Karpas-422 (cell line): ENCODE measurements at places on chromosomes 16 and 17.

DNA sequence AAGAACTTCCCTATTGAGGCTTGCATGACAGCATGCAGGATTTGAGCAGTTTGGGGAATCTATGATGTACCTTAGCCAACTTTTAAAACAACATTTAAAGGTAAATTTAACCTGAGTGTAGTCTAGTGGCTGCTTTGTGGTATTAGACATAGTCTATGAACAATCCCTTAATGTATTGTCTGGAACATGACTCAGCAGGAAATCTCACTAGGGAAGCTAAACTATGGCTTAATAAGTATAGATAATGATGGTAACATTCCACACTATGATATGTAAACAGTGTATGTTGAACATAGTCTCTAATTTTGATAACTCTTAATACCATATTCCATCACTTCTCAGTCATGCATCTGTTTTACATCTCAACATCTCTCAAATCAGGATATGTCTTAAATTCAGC, 52.1 kb upstream of the SLC12A3 start:
- no peak for DNase-seq

- DNase-seq, result no peak
These were observed 13.6 kb upstream of the ARL4D start for GRCh38 chr17:43385046-43385831.

- peak; percentile 86 for DNase-seq
These were observed 35.0 kb downstream of the NMT1 start for GRCh38 chr17:45096141-45096540.

DNA sequence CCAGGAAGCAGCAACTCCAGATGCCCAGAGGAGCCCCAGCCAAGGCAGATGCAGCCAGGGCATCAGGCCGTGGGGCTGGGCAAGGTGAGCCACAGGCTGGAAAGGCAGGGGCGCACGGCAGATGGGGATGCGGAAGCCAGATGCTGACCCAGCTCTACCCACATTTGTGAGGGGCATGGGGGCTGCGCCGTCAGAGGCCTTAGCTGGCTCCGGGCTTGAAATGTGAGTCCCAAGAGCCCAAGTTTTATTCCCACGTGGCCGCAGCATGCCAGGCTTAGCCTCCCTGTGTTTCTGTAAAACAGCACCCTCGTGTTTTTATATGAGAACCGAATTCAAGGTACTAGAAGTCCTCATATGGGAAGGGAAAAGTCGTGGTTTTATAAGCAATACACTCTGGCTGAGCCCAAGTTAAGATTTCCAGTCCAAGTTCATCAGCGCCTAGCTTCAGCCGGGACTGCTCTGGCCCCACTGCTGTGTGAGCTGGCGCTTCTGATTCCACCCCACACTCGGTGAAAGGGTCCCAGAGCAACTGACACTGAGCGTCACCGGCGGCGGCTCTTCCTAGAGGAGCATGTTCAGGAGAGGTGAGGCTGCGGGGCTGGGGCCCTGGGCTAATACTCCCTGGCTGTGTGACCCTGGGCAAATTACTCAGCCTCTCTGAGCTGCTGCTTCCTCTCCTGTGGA, 6.7 kb upstream of the C16orf95 start:
- DNase-seq, result no peak

DNA sequence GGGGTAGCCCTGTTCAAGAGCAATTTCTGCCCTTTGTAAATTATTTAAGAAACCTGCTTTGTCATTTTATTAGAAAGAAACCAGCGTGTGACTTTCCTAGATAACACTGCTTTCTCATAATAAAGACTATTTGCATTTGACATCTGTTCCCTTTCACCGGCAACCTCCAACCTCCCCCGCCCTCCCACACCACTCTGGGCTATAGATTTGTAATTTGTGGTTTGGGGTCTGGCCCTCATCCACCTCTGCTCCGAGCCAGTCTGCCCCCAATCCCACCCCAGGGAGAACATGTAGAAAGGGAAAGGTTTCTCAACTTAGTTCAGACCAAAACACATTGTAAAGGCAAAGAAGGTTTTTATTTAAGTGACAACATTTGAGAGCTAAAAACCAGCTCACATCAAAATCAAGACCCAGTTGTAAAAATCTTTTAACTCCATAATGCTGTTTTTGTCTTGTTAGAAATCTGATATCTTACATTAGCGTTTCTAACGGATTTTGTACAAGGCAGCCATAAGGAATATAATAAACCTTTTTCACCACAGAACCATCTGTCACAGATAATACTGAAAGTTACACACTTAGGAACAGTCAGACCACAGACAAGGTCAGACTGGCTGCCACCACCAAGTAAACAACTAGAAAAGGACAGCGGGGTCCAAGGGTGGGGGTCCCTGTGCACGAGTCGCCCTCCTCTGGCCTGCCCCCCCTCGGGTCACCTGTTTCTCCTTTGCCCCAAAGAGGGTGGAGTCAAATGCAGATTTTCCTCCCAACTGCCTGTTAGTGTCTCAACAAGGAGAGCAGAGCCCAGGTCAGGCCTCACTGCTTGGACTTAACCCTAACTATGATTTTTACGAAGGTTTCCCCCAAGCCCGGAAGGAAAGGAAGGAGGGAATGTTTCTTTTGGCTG, 6.9 kb downstream of the PIMREG start:
- peak; percentile 71 for DNase-seq

GRCh38 chr16:88536971-88537751, 33.0 kb upstream of the ZC3H18 start:
- no peak for DNase-seq

DNA sequence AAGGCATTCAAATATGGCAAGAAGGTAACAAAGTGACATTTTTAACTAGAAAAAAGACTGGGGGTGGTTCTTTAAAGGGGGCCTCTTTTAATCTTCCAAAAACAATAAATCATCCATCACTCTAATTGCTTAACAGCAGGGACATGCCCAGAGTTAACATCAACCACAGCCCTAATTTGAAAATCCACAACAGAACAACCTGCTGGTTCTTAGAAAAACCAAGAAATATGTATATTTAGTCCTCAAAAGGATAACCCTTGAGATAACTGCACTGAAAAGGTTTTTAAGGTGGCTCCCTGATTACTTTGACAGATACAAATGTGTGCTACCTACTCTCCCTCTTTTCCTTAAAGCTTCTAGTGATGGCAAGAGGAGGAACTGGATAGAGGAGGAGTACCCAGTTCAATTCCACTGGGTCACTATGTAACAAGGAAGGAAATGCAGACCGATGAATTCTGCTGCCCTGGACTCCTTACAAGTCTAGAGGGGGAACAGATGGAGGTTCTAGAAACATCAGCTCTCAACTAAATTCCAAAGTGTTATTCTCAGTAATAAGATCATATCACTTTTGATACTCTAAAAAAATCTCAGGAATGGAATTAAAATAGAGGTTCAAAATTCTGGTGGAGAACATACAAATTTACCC, 54.3 kb downstream of the N4BP1 start:
- no peak for DNase-seq

- DNase-seq, result no peak
These were observed 45.4 kb upstream of the MEIOC start for GRCh38 chr17:44610871-44611270.

DNA sequence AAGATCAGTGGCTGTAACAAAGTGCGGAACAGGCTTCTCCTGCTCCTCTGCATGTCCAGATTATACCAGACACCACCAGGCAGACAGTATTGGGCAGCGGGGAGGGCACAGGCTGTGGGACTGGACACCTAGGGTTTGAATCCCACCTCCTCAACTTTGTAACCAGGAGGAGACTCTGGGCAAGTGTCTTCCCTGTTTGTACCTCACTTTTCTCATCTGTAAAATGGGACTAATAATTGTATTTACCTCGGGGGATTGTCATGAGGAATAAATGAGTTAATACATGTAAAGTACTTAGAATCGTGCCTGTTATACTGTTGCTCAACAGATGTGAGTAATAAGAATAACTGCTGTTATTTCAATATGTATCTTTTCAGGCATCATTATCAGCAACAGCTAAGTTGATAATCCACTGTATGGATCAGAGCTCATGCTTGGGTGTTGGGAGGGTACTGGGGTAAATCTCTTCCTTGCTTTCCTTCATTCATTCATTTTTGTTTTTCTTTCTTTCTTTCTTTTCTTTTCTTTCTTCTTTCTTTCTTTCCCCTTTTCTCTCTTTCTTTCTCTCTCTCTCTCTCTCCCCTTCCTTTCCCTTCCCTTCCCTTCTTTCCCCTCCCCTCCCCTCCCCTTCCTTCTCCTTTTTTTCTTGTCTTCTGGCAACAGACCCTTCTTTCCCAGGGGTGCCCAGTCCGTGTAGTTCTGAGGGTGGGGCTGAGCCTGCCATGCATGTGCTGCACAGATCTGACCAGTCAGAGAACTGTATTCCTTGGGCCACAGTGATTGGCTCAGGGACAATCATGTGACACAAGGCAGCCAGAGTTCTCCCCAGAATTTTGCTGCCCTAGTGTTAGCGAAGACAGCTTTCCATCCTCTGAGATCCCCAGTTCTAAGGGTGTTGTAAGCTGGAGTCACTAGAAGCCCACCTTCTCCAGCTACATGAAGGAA, 25.3 kb upstream of the BRD7 start:
- DNase-seq, result peak; percentile 63

DNA sequence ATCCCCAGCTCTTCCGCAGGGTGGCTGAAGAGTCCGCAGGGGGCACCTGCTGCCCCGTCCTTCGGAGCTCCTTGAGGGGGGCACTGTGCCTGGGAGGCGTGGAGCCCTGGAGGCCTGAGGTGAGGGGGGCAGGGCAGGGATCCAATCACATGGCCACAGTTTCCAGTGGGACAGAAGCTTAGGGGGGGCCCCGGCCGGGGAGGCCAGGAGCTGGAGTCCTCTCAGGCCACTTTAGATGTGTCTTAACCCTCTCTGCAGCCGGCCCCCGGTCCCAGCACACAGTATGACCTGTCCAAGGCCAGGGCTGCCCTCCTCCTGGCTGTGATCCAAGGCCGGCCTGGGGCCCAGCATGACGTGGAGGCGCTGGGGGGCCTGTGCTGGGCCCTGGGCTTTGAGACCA, 10.8 kb downstream of the ZNF213 start:
- DNase-seq, result no peak

GRCh38 chr16:16910666-16911065, 531.7 kb downstream of the NPIPA7 start:
- no peak for DNase-seq

- DNase-seq, result no peak
These were observed 441.0 kb upstream of the ERCC4 start for GRCh38 chr16:13478991-13479390.

- DNase-seq, result no peak
These were observed 18.5 kb downstream of the NPRL3 start for GRCh38 chr16:119835-120491.

GRCh38 chr17:864315-864714, 82.2 kb downstream of the MRM3 start:
- no peak for DNase-seq

DNA sequence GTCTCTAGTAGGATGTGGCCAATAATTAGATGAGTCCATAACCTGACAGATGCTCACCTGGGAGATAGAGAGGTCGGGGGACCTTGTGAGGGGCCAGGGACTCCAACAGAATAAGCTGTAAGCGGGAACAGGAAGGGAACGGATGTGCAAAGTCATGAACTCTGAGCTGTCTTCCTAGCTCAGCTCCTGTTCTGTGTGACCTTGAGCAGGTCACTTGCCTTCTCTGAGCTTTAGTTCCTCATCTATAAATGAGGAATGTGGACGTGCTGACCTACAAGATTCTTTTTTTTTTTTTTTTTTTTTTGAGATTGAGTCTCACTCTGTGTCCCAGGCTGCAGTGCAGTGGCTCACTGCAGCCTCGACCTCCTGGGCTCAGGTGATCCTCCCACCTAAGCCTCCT, 58.9 kb downstream of the AKAP1 start:
- no peak for DNase-seq

GRCh38 chr16:85778873-85779272, 20.5 kb downstream of the EMC8 start:
- no peak for DNase-seq

DNA sequence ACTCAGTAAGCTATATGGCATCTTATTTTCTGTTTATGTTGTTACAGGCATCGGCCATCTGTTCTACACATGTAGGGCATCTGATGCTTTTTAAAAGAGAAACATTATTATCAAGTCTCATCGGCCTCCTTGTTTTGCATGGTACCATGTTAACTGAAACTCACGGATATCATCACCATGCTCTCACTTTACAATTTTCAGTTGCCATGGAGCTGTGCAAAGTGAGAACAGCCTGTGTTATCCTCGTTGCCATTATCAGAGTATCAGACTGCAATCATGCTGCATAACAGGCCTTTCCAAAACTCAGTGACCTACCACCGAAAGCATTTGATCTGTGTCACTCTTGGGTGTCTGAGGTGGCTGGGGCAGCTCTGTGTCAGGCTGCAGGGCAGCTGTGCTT, 110.3 kb downstream of the C17orf67 start:
- no peak for DNase-seq

GRCh38 chr16:87298857-87299465, 18.2 kb downstream of the C16orf95 start:
- DNase-seq, result no peak

- no peak for DNase-seq
These were observed 64.4 kb upstream of the TBX2 start for GRCh38 chr17:61335105-61335844.

- DNase-seq, result no peak
These were observed 93.8 kb upstream of the RPRML start for GRCh38 chr17:47072886-47073285.

DNA sequence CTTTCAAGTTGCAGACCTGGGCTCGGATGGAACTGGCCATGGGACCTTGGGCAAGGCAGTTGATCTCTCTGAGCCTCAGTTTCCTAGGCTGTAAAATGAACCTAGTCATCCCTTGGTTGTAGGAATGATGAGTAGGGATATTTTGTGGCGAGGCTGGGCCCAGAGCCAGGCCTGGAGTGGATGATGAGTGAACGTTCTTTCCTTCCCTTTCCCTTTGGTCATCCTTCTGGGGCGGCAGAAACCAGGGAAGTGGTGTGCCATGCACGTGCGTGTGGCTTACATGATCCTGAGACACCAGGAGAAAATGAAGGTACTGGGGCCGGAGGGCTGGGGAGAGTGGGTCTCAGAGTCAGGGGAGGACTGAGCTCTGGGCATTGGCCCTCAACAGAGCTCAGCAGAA, 8.4 kb downstream of the FBRS start:
- DNase-seq, result no peak

GRCh38 chr16:2787406-2787805, at the start of gene PRSS33:
Gene PRSS33, minus strand, starts transcription at chr16:2787560. Its CDS starts 1,013 bp downstream, at chr16:2786547.
- DNase-seq, result peak; percentile 41

GRCh38 chr17:3972281-3972731, 8.1 kb upstream of the ATP2A3 start:
- peak; percentile 63 for DNase-seq

- no peak for DNase-seq
These were observed 51.2 kb downstream of the ABAT start for GRCh38 chr16:8725513-8726178.

DNA sequence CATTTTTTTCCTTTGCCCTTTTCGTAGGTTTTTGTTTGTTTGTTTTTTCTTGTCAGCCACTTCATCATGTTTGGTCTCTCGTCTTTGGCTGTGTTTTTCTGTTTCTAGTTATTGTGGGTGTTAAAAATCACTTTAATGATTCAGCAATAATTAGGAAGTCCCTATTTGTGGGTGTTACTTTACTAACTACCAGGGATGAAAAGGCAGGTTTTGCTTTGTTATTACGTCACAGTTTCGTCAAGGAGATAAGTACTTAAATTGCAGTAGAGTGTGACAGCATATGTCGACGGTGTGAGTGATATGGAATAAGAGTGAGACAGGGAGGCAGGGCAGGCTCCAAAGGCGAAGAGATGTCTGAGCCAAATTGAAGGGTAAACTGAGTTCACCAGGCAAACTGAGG, 479.6 kb downstream of the WWOX start:
- no peak for DNase-seq

GRCh38 chr16:70800781-70801480, at the start of gene VAC14:
Gene VAC14, minus strand, starts transcription at chr16:70801158. Its CDS starts 258 bp downstream, at chr16:70800900.
- DNase-seq, result peak; percentile 98

GRCh38 chr17:38333635-38334295, 10.0 kb downstream of the GPR179 start:
- DNase-seq, result peak; percentile 87
